B cell (primary cell): ENCODE measurements at places on chromosomes 5 and 9. TPM values are rescaled to one million over a fixed set of nuclear protein-coding genes. Genes with fewer than 3 reads are reported as not detected.

DNA sequence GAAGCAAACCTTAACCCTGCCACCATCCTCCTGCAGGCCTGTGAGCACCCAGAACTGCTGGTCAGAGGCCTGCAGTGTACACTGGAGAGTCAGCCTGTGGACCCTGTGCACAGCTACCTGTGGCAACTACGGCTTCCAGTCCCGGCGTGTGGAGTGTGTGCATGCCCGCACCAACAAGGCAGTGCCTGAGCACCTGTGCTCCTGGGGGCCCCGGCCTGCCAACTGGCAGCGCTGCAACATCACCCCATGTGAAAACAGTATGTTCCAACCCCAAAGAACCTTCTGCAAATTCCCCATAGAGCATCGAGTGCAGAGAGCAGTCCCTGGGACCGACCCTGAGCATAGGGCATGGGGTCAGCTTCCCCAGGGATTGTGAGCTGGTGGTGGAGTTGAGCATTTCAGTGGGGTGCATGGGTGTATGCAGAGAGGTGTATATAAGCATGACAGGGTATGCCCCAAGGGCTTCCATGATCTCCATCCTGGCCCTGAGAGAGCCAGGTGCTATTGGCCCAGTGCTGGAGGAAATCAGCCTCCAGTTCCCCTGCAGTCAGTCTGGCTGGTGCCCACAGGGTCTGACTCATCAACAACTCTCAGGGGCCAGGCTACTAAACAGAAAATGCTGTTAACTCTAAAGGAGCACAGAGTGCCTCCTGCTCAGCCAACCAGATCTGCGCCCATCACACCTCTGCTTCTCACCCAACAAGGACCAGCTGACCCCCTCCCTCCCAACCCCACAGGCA is 126.2 kb downstream of the SAXO1 start:
- no peaks in the 10 kb centered on the region for H3K27me3 ChIP-seq
- no peak for DNase-seq
- H3K36me3 ChIP-seq, result no peaks in the 10 kb centered on the region
- H3K27ac ChIP-seq, result no peak overlapping the region

GRCh38 chr9:131641618-131642495 is 96.5 kb downstream of the PRRT1B start:
- peaks cover 9% of the 10 kb centered on the region for H3K4me1 ChIP-seq
- H3K27me3 ChIP-seq, result no peaks in the 10 kb centered on the region
- H3K27ac ChIP-seq, result peak overlapping the region; percentile 16
- DNase-seq, result no peak

DNA sequence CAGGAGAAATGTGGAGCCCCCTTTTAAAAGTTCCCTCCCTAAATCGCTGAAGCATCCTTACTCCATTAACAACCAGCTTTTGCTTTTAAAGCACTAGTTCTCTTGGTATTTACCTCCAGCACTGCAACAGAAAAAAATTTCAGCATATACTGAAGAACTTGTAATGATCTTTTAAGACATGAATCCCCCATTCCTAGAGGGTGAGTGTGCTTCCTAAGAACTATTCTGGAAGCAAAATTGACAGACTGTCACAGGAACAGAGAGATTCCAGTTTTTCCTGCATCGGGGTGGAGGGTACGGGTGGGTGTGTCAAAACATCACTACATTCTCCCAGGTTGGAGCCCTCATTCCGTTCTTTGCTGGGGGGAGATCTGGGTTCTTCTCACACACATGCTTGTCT is 151.9 kb downstream of the EBF1 start:
- H3K27me3 ChIP-seq, result no peaks in the 10 kb centered on the region
- H3K4me1 ChIP-seq, result peaks cover 34% of the 10 kb centered on the region
- DNase-seq, result no peak
- H3K27ac ChIP-seq, result no peak overlapping the region
- no peak overlapping the region for H3K4me3 ChIP-seq

- H3K27me3 ChIP-seq, result peaks cover 2% of the 10 kb centered on the region
- H3K4me3 ChIP-seq, result no peak overlapping the region
- no peaks in the 10 kb centered on the region for H3K4me1 ChIP-seq
These were observed 31.4 kb upstream of the BRD3 start for GRCh38 chr9:134099123-134099761.

- H3K4me1 ChIP-seq, result no peaks in the 10 kb centered on the region
- H3K4me3 ChIP-seq, result no peak overlapping the region
- no peak for DNase-seq
- H3K36me3 ChIP-seq, result no peaks in the 10 kb centered on the region
These were observed 52.8 kb upstream of the SLC44A1 start for GRCh38 chr9:105191508-105192121.

DNA sequence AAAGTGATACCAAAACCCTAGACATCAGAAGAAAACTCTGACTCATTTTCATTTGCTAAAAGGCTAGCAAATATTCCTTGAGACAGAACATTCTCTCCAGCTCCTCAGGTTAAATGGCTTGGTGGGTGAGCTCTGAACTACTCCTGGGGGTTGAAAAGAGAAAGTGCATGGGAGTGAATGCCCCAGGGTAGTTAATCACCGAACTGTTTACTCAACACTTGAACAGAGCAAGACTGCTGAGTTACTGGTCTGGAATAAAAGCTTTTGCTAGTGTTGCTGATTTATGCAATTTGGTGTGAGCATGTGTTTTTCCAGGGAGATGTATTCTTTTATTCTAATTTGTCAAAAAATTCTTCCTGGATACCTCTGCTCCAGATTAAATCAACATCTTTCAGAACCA is 88.3 kb upstream of the PRDM9 start:
- H3K27me3 ChIP-seq, result no peaks in the 10 kb centered on the region
- no peak overlapping the region for H3K27ac ChIP-seq
- H3K4me3 ChIP-seq, result no peak overlapping the region
- no peaks in the 10 kb centered on the region for H3K36me3 ChIP-seq

GRCh38 chr9:122807271-122807900 is 7.5 kb downstream of the OR1K1 start:
- no peak overlapping the region for H3K27ac ChIP-seq
- no peaks in the 10 kb centered on the region for H3K4me1 ChIP-seq
- no peaks in the 10 kb centered on the region for H3K36me3 ChIP-seq
- no peaks in the 10 kb centered on the region for H3K27me3 ChIP-seq
- no peak for DNase-seq
- H3K4me3 ChIP-seq, result no peak overlapping the region

- H3K4me3 ChIP-seq, result no peak overlapping the region
- H3K27ac ChIP-seq, result no peak overlapping the region
- no peaks in the 10 kb centered on the region for H3K36me3 ChIP-seq
- DNase-seq, result no peak
These were observed 545 bp downstream of the PALM2AKAP2 start for GRCh38 chr9:109780453-109781033.

GRCh38 chr9:91154686-91155085 is 207.0 kb downstream of the AUH start:
- H3K36me3 ChIP-seq, result no peaks in the 10 kb centered on the region
- no peak overlapping the region for H3K4me3 ChIP-seq
- H3K4me1 ChIP-seq, result peaks cover 23% of the 10 kb centered on the region
- H3K27ac ChIP-seq, result no peak overlapping the region
- H3K27me3 ChIP-seq, result no peaks in the 10 kb centered on the region
- DNase-seq, result no peak

- no peak for DNase-seq
- no peak overlapping the region for H3K4me3 ChIP-seq
- no peaks in the 10 kb centered on the region for H3K36me3 ChIP-seq
- H3K27me3 ChIP-seq, result no peaks in the 10 kb centered on the region
These were observed 60.6 kb downstream of the TNFSF15 start for GRCh38 chr9:114745108-114745848.

- no peaks in the 10 kb centered on the region for H3K27me3 ChIP-seq
- no peaks in the 10 kb centered on the region for H3K36me3 ChIP-seq
- DNase-seq, result no peak
- H3K4me1 ChIP-seq, result no peaks in the 10 kb centered on the region
- no peak overlapping the region for H3K27ac ChIP-seq
- H3K4me3 ChIP-seq, result no peak overlapping the region
These were observed 343.2 kb downstream of the DEPDC1B start for GRCh38 chr5:60356745-60357144.

GRCh38 chr9:98364086-98364485 is 108.6 kb upstream of the TBC1D2 start:
- no peaks in the 10 kb centered on the region for H3K27me3 ChIP-seq
- H3K4me3 ChIP-seq, result no peak overlapping the region
- DNase-seq, result no peak
- H3K4me1 ChIP-seq, result no peaks in the 10 kb centered on the region

DNA sequence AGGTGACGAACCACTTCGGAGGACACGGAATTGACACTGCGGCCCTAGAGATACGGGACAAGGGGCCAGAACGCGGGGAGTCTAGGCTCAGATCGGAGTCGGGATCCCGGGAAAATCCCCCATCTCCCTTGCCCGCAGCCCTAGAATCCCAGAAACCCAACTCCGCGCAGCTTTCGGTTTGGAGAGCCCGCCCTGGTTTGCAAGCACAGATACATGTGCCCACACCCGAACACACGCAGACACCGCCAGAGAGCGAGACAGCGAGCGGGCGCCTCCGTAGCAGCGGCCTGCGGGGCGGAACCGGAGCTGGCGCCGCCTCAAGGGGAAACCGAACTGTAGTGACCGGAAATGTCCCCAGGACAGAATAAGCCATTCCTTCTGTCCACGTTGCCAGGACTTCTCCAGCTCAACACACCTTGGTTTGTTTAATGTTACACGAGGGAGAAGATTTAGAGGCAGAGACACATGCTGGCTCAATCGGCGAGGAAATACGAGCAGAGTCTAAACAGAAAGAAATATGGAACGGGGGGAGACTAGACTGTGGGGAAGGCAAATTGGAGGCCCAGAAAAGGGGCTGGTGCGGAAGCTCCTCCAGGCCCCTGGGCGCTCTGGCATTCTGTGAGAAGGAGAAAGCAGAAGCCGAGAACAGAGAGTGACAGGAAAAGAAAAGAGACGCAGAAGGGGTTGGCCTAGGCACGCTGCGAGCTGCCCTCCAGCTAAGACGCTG is 2.9 kb upstream of the PAX5 start:
- H3K27ac ChIP-seq, result peak overlapping the region; percentile 100
- no peaks in the 10 kb centered on the region for H3K36me3 ChIP-seq
- peak overlapping the region; percentile 76 for H3K4me3 ChIP-seq
- peaks cover 42% of the 10 kb centered on the region for H3K4me1 ChIP-seq
- peak; percentile 90 for DNase-seq

DNA sequence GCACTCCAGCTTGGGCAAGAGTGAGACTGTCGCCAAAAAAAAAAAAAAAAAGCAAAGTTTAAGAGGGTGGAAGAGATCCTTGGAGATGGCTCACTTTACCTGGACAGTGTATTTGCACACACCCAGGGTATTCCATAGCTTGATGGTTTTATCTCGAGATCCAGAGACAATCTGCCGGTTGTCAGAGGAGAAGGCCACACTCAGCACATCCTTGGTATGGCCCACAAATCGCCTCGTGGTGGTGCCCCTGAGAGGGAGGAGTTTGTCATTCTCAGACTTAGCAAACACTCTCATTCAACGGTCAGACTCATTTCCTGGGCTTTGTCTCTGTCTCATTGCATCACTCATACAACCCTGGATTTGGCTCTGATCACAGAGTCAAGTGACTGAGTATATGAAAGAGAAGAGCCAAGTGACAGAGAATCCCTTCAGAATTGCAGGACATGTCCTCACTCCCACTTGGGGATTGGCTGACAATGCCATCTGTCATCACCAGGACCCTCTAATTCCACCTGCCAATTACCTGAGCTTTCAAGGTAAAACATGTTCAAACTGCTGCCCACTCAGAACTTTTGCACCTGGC is 2.2 kb downstream of the RACK1 start:
- H3K36me3 ChIP-seq, result peaks cover 60% of the 10 kb centered on the region
- peaks cover 39% of the 10 kb centered on the region for H3K4me1 ChIP-seq
- no peak for DNase-seq
- H3K27ac ChIP-seq, result peak overlapping the region; percentile 84
- H3K4me3 ChIP-seq, result no peak overlapping the region

- DNase-seq, result no peak
- H3K36me3 ChIP-seq, result no peaks in the 10 kb centered on the region
- H3K4me3 ChIP-seq, result no peak overlapping the region
- H3K27me3 ChIP-seq, result no peaks in the 10 kb centered on the region
These were observed 2.5 kb upstream of the SPATA31D1 start for GRCh38 chr9:81986051-81986450.

- no peaks in the 10 kb centered on the region for H3K27me3 ChIP-seq
- H3K4me3 ChIP-seq, result no peak overlapping the region
- no peaks in the 10 kb centered on the region for H3K36me3 ChIP-seq
These were observed 24.6 kb upstream of the APBA1 start for GRCh38 chr9:69696802-69697201.

DNA sequence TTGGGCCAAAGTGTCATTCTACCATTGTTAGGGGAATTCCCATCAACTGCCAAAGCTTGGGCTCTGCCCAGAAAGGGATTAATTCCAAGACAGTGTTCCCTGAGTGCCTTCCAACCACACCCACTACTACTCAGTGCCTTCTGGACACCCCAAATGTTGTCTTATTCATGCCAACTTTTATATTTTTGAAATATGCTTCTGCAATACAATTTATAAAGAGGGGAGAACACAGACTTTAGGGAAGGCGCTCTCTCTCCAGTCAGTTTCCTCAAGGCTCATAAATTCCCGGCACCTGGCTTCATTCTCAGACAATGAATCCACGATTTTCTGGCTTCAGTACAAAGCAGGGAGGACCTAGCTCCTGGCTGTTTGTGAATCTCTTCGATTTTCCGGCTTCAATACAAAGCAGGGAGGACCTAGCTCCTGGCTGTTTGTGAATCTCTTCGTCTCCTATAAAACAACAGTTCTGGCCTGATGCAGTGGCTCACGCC is 120.1 kb upstream of the MYO10 start:
- no peaks in the 10 kb centered on the region for H3K36me3 ChIP-seq
- no peak overlapping the region for H3K27ac ChIP-seq
- H3K27me3 ChIP-seq, result no peaks in the 10 kb centered on the region
- no peaks in the 10 kb centered on the region for H3K4me1 ChIP-seq
- H3K4me3 ChIP-seq, result no peak overlapping the region

GRCh38 chr9:87812375-87813118 is 70.1 kb upstream of the SPATA31E1 start:
- H3K27me3 ChIP-seq, result no peaks in the 10 kb centered on the region
- no peak overlapping the region for H3K27ac ChIP-seq
- no peak overlapping the region for H3K4me3 ChIP-seq
- no peak for DNase-seq
- H3K4me1 ChIP-seq, result no peaks in the 10 kb centered on the region
- H3K36me3 ChIP-seq, result no peaks in the 10 kb centered on the region

DNA sequence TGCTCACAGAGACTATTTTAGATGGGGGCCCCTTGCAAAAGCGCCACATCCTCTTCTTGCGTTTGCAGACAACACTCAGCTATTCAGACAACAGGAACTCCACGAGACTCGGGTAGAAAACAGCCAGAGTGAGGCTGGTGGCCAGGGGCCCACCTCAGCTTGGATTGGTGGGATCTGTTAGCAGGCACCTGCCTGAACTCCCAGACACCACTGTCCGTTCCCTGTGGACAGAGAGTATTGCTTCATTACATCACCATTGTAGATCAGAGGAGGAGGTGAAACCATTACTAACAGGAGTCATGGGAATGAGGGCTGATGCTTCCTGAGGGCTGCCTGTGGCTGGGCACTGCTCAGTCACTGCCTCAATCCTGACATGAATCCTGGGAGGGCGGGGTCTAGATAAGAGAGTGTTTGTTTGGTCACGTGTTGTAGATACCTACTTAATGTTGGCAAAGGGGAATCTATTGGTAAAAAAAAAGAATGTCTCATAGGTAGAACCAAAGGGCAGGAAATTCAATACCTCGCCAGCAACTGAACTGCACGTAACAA is 4.4 kb upstream of the RAPGEF1 start:
- H3K4me1 ChIP-seq, result peaks cover 20% of the 10 kb centered on the region
- H3K27me3 ChIP-seq, result no peaks in the 10 kb centered on the region
- H3K27ac ChIP-seq, result peak overlapping the region; percentile 61
- no peak overlapping the region for H3K4me3 ChIP-seq
- H3K36me3 ChIP-seq, result no peaks in the 10 kb centered on the region

NDUFA8 gene
- polyA plus RNA-seq, result 10.6 and 11.1 TPM in 2 replicates

N4BP3 gene
- 13.3 and 18.3 TPM in 2 replicates for polyA plus RNA-seq

KIF27 gene
- polyA plus RNA-seq, result 0.76 and 1.8 TPM in 2 replicates

PAPPA gene
- polyA plus RNA-seq, result not detected in 2 replicates

DIPK1B gene
- polyA plus RNA-seq, result 9.6 and 49.8 TPM in 2 replicates

QRFP gene
- polyA plus RNA-seq, result 0.07 TPM in 1 of 2 replicates, not detected in the other

SLC6A3 gene
- 0.01 and 0.19 TPM in 2 replicates for polyA plus RNA-seq

GMCL2 gene
- polyA plus RNA-seq, result not detected in 2 replicates
